NCI-H524 (cell line): ENCODE measurements at places on chromosomes 12 and 14.

GRCh38 chr14:55097881-55098560 is 31.0 kb upstream of the LGALS3 start:
- DNase-seq, result no peak

- no peak for DNase-seq
These were observed 171.5 kb downstream of the SLC15A4 start for GRCh38 chr12:128652136-128652751.

DNA sequence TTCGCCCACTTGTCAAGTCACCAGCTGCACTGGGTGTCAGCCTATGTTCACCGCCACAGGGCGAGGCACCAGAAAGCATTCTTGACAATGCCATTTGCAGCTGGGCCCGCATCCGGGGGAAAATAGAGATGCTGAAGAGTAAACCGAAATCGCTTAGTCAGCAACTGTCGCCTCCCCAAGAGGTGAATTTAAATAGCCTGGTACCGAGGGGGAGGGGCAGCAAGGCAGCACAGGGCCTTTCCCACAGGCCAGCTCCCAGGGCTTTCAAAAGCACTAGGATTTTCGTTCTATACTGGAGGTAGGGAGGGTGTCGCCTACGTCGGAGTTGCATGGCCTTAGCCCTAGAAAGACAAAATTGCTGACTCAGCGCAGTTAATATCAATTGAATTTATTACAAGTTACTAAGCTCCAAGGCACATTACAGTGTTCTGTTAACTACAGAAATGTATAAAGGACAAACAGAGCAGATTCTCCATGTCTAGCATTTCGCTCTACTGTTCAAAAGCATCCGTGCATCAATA is 4.3 kb downstream of the IRF2BPL start:
- no peak for DNase-seq

DNA sequence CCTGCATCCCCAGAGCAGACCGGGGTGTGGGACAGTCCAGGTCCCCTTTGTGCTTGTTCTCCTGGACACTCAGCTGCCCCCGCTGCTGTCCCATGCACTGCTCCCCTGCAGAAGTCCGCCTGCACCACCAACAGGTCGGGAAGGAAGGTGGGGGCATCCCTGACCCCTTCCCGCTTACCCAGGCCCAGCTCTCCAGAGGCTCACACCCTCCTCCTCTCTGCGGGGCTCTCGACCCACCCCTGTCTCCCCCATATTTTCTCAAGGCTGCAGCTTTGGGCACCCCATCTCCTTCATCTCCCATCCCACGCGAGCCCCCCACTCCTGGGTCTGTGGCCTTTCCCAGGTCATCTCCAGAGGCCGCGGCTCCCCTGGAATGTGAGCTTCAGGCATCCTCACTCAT is 9.4 kb downstream of the ZBTB42 start:
- DNase-seq, result no peak

GRCh38 chr14:61558271-61558670 is 137.0 kb upstream of the HIF1A start:
- peak; percentile 84 for DNase-seq

DNA sequence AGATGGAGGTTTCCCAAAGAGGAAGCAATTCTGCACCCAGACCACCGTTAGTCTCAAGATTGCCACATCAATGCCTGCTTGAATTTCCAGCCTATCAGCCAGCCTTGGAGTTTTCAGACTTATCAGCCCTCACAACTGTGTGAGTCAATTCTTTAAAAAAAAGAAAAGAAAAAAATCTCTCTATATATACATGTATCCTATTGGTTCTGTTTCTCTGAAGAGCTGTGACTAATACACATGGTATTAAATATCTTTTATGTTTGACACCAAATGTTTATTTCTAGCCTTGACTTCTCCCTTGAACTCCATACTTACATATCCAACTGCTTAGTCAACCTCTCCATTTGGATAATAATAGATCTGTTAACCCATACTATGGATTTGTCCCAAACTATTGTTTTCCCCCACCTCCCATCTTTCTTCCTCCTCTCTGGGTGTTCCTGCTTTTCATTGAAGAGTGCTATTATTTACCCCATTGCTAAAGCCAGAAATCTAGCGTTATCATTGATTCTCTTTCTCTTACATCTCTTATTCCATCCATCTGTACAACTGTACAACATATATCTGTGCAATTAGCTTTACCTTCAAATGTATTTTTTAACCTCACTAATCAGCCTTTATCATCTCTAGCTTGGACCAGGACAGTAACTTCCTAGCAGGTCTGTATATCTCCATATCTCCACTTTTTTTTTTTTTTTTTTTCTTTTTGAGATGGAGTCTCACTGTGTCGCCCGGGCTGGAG is 22.7 kb upstream of the EID3 start:
- no peak for DNase-seq

GRCh38 chr12:131266591-131267467 is 313.1 kb downstream of the ADGRD1 start:
- DNase-seq, result no peak

- no peak for DNase-seq
These were observed 11.8 kb downstream of the P2RX7 start for GRCh38 chr12:121144416-121144914.

DNA sequence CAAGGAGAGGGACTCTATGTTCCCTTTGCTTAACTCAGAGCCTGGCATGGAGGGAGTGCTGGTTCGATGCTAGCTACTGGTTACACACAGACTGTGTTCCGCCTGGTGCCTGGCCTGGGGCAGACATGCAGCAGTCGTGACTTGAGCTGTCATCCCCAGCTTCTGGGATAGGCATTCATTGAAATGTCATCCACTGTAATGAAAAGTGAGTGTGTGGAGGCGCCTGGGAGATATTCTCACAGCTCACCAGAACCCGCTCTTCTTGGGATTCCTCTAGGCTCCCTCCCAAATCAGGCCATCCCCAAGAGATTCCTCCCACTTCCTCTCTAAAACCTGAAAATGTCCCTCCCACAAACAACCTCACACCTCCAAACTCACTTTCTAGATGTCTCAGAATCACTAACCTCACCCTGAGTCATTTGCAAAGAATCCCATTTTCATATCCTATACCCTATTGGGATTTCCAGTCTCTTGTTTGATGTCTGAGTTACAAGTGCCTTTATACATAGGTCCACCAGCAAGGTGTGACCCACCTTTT is 82.8 kb downstream of the CRACR2A start:
- no peak for DNase-seq

DNA sequence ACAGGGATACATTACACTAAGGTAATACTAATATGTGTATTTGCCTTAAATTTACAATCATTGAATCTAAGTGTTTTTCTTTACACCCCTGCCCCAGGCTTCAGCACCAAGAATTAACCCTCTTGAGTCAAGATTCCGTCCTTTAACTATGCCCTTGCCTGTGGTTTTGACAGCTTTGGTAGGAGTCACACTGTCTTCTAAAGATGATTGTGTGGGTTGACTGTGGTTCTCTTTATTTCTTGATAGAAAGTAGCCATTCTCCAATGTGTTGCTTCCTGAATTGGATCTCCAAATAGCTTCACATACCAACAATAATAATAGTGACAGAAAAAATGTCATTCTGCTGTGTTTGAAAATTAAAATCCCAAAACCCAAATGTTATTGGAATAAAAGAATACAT is 3.6 kb downstream of the CLEC7A start:
- no peak for DNase-seq

DNA sequence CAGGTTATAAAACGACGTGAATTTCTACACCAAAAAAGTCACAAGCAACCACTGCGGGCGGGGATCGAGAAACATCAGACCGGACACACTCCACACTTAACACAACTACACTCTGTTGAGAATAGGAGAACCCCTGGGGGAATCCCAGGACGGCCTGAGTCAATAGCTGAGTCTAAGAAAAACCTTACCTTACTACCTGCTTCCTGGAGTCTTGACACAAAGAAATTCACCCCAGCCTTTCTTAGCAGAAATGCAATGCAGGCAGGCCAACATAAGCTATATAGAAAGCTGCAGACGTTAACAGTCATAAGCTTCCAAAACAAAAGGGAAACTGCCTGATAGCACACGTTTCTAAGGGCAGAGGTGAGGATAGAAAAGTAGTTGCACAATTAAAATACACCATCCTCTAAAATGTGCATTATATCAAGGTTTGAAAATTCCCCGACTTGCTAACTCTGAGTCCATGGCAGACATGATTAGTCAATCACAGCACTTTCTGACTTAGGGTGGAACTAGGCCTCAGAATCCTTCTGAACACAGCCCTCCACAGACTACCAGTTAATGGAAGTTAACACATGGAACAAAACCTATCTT is 68.0 kb downstream of the CCDC88C start:
- no peak for DNase-seq

GRCh38 chr12:32292151-32292550 is 107.2 kb upstream of the FGD4 start:
- no peak for DNase-seq

GRCh38 chr12:88307961-88308360 is 165.9 kb downstream of the TMTC3 start:
- no peak for DNase-seq

DNA sequence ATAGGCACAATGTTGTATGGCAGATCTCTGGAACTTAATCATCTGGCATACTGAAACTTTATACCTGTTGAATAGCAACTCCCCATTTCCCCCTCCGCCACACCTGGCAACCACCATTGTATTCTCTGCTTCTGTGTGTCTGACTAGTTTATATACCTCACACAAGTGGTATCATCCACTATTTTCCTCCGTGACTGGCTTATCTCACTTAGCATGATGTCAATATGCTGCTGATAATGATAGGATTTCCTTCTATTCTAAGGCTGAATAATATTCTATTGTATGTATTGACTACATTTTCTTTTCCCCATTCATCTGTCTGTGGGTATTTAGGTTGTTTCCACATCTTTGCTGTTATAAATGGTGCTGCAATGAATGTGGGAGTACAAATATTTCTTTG is 21.5 kb downstream of the BRMS1L start:
- DNase-seq, result no peak

GRCh38 chr14:61219256-61219655 is 61.9 kb downstream of the TMEM30B start:
- no peak for DNase-seq

- DNase-seq, result no peak
These were observed 34.6 kb upstream of the MEG3 start for GRCh38 chr14:100791348-100791735.

DNA sequence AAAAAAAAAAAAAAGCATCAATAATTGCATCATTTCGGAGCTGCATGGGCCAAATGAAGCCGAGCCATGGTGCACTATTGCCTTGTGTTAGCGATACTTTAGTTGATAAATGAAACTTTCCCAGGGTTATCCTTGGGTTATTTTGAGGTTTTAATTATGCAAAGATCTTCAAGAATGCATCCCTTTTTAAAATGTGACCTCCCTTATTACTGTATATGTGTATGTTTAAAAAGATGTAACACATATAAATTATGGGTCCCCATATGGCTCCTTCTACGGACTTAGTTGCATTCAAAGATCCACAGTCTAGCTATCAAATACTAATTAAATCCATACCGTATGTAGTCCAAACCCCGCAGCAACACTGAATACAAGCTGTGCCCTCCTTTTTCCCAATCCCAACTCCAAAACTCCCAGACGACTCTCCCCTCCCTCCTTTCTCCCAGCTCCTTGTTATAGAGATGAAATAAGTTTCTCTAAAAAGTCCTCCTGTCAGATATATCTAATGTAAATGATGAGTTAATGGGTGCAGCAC is 129.3 kb upstream of the MAP1LC3B2 start:
- DNase-seq, result no peak

GRCh38 chr12:63857771-63858670 is 13.5 kb downstream of the SRGAP1 start:
- no peak for DNase-seq

GRCh38 chr14:87745507-87746118 is 247.4 kb downstream of the GALC start:
- peak; percentile 68 for DNase-seq

DNA sequence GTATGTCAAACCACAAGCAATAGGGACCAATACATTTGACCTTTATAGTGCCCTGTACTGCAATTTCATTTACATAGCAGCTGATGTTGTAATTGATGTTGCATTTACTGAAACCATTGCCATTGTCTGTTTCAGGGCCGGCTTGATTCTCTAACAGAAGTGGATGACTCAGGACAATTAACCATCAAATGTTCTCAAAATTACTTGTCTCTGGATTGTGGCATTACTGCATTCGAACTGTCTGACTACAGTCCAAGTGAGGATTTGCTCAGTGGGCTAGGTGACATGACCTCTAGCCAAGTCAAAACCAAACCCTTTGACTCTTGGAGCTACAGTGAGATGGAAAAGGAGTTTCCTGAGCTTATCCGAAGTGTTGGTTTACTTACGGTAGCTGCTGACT is 216.0 kb downstream of the AKAP6 start:
- no peak for DNase-seq

- no peak for DNase-seq
These were observed 23.5 kb downstream of the P2RX2 start for GRCh38 chr12:132641811-132642650.

GRCh38 chr12:29149691-29150281 is 708 bp downstream of the FAR2 start:
- no peak for DNase-seq

DNA sequence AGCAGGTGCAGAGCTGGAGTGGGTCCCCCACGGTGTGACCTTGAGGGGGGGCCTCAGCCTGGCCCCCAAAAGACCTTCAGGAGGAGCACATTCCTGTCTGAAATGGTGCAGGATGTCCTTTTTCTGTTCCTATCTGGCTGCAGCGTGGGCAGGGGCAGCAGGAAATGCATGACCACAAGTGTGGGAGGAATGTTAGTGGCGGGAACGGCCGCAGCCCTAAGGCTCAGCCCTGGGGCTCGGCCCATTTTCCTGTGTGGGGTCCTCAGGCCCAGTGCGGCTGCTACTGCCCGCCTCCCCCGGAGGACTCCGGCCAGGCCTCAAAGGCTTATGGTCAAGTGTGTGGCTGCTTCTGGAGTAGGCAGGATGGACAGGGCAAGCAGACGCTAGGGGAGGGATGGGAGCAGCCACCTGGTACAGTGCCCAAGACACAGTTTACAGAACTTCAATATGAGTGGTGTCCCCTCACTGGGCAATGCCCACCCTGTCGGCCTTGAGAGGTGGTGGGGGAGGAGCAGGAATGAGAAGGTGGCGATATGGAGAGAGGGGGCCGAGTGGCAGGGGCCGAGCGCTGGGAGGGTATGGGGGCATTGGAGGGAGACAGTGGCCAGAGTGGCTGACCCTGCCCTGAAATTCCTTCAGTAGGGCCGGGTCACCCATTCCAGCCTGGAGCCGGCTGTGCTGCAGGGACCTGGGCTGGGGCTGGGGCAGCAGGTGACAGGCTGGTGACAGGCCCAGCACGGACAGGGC is 137.4 kb downstream of the CALM1 start:
- no peak for DNase-seq

GRCh38 chr14:72539661-72540315 is 354.1 kb downstream of the DPF3 start:
- DNase-seq, result no peak

DNA sequence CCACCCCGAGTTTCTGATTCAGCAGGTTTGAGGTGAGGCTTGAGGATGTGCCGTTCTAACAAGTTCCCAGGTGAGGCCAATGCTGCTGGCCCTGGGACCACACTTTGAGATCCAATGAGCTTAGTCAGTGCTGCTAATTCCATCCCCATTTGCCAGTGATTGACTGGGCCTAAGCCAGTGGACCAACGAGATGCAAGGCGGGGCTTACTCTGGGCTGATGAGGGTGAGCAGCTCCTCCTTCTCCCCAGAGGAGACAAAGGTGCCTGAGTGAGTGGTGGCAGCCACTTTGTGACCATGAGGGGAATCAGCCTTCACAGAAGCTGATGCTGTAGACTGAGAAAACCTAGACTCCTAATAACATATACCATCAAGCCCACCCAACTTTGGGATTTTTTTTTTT is 23.1 kb upstream of the HNF1A start:
- no peak for DNase-seq
